Fibroblast of skin of scalp (primary cell): ENCODE measurements at places on chromosomes 7 and 10.

DNA sequence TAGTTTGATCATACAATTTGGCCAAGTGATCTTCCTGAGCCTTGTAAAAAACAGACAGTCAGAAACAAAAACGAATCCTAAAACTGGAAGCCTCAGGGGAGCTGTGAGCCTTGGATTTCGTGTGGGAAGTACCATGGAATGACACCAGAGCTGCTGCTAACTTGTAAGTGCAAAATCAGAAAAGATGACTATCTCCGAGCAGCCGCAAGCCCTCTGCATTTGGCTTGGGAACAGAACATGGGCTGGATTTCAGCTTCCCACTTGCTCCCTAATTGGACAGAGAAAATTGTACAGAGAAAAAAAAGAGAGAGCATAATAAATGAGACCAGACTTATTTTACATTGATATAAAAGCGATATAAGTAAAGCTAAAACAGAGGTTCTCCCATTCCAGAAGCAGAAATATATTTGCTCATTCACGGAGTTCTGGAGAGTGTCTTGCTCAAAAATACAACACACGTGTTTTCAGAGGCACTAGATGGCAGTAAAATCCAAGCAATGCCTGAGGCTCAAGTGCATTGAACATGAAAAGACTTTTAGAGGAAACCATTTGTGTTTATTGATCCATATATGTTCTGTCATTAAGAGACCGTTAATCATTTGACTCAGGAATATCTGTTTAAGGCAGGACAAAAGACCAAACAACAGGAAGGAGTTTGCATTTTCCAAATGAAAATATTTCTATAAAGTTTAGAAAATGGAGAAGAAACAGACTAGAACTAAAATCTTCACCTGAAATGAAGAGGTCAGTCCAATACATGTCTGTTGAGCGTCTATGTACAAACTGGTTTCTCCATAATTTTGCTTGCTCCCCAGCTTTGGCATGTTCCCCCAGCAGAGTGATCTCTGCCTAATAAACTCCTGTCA, 78.3 kb upstream of the SLC26A5 start:
- DNase-seq, result peak; percentile 33

- DNase-seq, result no peak
Observed at GRCh38 chr10:91036807-91037411, 116.0 kb upstream of the ANKRD1 start.

DNA sequence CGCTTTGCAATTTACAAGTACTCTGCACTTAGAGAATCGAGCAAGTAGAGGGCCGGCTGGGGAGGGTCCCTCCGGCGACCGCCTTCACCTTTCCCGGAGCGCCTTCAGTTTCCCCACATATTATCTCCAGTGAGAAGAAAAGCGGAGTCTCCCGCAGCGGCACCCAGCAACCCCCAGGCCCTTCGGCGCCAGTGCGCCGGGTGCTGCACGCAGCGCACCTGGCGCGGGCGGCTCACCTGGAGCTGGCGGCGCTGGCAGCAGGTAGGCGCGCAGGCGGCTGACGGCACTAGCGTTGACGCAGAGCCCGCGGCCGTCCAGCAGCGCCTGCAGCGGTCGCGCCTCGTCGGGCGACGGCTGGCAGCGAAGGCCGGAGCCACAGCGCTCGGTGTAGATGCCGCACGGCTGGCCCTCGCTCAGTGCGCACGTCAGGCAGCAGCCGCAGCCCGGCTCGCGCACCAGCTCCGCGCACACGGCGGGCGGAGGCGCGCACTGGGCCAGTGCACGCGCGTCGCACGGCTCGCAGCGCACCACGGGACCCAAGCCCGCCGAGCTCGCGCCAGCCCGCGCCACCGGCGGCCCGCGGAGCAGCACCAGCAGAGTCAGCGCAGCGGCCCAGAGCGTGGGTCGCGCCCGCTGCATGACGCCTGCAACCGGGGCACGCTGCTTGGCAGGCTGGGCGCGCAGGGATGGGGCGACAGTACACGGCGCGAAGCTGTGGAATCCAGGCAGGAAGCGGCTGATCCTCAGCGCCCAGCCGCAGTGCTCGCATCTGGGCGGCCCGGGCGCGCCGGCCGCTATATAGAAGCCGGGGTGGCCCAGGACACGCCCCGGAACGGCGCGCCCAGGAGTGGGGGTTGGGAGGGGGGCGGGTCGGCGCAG, at the start of gene IGFBP3:
TSS of gene IGFBP3 (minus strand) at position 771 of the 879 bp plus-strand sequence. CDS start at position 639, 132 bp downstream.
- DNase-seq, result peak; percentile 78

DNA sequence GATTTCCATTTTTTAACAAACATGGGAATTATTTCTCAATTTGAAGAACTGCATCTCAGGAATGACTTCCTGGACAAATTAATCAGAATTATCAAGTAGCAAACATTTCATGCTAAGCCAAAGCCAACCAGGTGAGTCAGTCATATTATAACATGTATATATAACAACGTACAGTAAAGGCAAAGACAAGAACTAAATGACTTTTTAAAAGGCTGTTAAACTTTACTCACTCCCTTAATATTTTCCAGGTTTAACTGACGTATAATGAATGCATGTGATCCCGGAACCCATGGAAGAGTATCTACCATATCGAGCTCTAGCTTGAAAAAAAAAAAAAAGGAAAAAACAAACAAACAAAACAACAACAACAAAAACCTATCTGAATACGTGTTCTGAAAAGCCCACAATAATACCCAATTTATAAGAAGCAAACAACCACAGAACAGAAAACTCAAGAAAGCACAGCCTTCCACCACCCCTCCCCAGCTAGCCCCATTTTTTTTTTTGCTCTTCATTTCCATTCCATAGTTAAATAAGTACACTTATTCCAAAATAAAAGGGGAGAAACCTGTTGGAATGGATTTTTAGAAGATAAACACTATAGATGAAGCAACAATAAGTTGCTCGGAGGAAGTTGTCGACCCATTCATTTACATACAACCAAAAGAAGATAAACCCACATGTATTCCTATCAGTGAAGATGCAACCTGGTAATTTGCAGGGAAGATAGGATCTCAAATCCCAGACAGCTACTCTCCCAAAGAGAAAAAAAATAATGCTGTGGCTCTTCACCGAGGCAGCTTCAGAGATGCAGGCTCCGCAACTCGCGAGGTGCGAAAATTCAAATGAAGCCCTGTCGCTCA, 537 bp downstream of the NAPEPLD start:
- DNase-seq, result no peak

GRCh38 chr10:123156078-123156477, 1.9 kb downstream of the BUB3 start:
- peak; percentile 42 for DNase-seq

- peak; percentile 61 for DNase-seq
Observed at GRCh38 chr7:80896906-80897598, 21.8 kb downstream of the SEMA3C start.

- DNase-seq, result peak; percentile 73
Observed at GRCh38 chr7:33671531-33672262, 233.6 kb upstream of the BMPER start.

- peak; percentile 90 for DNase-seq
Observed at GRCh38 chr10:33193057-33193700, 141.3 kb downstream of the NRP1 start.

DNA sequence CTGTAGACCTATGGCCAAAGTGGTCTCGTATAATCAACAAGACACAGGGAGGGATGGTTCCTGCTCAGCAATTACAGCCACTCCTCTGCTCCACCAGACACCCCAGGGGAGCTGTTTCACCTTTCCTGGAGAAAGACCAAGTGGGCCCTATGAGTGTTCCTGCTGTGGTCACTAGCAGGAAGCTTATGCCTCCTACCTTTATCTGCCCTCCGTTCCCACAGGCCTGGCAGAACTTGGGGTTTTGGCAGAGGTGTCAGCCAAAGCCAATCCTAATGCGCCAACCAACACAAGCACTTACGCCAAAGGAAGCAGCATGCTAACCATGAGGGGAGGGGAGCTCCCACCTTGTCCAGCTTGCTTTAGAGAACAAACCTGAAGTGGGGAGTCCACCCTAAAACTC, 31.2 kb downstream of the XPNPEP1 start:
- no peak for DNase-seq

DNA sequence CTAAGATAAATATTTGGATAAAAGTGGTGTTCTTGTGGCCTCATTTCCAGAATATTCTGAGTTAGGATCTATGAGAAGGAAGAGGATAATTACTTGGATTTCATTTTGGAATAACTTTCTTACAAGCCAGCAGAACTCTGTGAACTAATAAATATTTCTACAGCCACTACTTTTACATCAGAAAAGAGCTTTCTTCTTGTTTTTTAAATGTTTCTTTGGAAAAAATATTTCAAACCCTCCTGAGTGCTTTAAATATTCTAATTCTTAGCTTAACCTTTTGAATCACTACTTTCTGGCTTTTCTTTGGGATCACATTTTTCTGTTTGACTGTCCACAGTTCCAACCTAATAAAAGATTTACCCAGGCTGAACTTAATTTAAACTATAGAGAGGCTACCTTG, 279.2 kb upstream of the PHYHIPL start:
- no peak for DNase-seq

DNA sequence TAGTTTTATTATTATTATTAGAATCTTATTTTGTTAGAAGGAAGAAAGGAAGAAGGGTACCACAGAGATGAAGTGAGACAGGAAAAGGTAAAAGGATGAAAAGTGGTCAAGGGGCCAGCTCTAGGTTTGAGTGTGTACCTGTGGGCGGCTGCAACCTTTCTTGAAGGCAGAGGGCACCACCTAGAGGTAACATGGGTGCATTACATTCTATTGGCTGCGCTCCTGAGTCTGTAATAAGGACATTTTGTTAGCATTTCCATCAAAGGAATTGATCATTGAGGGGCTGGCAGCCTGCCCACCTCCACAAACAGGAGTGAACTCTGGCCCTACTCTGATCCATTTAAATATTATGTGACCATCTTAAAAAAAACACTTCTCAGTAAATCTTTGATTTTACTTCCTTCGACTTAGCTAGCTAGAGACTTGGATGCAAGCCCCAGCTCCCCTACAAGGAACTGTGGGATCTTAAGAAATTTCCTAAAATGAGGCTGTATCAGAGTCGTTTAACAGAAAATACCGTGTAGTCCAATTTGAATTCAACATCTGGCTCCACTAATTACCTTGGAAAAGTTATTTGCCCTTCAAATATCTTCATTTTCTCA, 610.4 kb downstream of the IPMK start:
- DNase-seq, result peak; percentile 46

DNA sequence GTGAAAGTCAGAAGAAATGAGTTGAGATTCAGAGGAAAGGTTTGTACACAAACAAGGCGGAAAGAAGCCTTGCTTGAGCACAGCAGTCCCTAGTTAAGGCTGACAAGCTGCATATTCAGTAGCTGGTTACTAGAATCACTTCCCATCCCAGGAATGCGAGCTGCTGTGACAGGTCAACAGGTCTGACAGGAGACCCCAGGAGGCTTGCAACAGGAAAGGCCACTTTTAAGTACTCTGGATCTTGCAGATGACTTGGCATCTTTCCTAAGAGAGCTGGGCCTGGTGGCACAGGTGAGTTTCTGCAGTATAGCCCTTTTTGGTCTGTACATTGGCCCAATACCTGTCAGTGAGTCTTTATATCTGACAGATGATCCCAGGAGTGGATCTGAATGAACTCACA, 35.7 kb upstream of the UNC5B start:
- no peak for DNase-seq

DNA sequence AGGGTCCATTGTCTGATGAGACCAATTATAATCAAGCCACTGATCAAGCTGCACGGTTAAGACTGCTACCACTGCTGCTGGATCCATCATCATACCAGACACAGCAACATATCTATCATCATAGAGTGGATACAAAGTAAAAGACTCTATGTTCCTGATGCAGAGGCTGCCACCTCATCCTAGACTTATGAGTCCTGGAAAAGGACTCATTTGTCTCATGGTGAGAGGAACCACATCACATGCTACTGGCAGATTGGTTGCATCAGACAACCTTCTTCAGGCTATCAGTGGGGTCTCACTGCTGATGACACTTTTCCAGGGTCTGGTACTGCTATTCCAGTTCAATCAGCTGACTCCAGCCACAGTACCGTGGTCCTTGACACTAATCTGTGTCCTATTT, 79.0 kb downstream of the ABI1 start:
- DNase-seq, result peak; percentile 50

GRCh38 chr10:17528306-17528862, 74.0 kb upstream of the ST8SIA6 start:
- no peak for DNase-seq

- DNase-seq, result peak; percentile 62
Observed at GRCh38 chr7:86469680-86470295, 173.9 kb upstream of the GRM3 start.

- DNase-seq, result peak; percentile 92
Observed at GRCh38 chr7:94394109-94394436, 622 bp upstream of the COL1A2 start.

DNA sequence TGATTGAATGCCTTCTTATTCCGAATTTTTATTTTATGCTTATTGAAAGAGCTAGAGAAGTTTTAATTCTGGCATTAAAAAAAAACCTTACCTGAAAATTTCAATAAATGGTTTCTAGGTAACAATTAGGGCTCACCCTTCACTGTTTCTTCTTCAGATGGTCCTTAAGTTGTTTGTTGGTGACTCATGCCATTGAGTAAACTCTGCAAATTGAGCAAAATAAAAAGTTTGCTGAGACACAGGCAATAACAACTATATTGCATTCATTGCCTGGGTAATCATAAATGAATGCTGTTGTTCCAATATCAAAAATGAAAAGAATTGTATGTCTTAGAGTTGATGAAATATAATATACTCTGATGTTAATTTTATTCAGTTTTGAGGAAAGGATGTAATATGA, 300.3 kb downstream of the CDK14 start:
- no peak for DNase-seq

DNA sequence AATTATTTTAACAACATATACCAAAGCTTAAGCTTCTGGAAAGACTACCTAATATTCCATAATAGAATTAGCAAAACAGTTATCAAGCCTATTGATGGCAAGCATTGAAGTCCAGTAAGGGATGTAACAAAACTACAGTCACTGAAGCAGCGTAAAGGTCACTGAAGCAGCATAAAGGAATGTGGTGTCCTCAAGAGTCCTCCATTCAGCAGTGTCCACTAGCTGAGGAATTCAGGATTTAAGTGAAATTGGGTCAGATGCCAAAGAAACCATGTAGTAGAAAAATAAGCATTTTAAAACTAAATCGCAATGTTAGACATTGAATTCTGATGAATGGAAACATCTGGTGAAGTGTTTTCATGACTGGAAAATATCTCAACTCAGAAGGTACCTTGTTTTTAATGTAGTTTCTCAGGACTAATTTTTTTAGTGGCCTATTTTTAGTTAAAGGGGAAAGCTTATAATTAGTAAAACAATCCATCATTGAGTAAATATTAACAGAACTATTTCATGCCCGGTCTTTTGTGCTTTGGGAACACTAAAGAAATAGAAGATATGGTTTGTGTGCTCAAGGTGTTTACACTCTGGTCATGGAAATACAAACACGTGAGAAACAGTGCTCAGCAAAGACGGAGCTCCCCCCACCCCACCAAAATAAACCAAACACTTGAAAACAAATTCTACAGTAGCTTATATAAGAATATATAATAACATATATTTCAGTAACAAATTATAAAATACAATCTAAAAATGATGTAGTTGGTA, 121.4 kb downstream of the CDK14 start:
- DNase-seq, result peak; percentile 59

GRCh38 chr7:152574892-152575548, 100.9 kb downstream of the XRCC2 start:
- DNase-seq, result no peak

DNA sequence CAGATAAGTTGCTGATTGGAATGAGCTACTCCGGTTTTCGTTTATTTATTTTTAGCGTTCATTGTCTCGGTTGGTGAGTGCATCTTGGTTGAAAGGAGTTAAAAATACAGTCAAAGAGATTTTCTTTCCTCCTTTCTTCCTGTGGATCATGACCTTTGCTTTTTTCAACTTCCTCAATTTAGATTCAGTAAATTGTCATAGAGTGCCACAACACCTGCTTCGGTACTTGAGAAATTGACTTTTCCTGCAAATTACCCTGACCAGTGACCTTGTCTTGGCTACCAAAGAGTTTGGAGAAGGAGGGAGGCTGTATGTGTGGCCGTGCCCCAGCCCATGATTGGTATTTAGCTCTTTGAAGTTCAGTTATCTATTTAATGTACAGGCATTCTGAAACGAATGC, 128.7 kb downstream of the FAM204A start:
- DNase-seq, result no peak
